ENCODE measurements at places on chromosomes 7 and 10.

DNA sequence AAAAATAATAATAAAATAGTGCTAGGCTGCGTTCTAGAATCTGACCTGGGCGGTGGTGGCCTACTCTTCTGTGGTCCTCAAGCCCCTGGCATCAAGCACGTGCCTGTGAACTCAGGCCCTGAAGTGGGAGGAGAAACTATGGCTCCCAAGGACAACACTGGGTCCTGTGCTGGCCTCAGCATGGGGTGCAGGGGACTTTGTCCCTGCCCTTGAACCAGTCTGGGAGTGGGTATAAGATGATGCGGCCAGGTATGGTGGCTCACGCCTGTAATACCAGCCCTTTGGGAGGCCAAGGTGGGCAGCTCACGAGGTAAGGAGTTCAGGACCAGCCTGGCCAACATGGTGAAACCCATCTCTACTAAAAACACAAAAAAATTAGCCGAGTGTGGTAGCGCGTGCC is 5.5 kb downstream of the ZP3 start:
- DNase-seq = no peak

DNA sequence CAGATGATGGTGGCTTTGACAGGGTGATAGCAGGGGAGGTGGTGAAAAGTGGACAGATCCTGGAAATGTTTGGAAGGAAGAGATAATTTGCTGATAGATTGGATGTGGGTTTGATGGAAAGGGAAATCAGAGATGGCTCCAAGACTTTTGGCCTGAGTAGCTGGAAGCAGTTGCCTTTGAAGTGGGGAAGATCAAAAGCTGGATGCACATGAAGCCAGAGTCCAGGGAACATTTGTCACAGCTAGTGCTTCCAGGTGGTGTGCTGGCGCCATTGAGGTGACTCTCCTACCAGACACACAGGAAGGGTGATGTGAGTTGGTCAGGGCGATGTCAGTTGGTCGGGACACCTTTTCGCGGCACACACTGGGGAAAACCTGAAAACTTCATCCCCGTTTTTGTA is 15.9 kb downstream of the DYNC1I1 start:
- DNase-seq = no peak

DNA sequence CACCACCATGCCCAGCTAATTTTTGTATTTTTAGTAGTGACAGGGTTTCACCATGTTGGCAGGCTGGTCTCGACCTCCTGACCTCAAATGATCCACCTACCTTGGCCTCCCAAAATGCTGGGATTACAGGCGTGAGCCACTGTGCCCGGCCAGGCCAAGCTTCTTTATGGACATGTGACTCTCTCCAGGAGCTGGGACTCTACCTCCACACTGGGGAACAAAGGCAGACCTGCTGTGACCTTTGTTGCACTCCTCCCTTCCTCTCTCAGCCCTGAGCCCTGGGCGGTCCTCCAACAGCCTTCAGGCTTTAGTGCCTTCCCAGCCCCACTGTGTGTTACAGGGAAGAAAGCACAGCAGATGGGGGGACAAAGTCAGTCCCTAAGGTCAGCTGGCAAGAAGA is 55.0 kb upstream of the DUSP5 start:
- DNase-seq = no peak

- no peak for DNase-seq
These were observed 12.0 kb downstream of the JAZF1 start for GRCh38 chr7:28168393-28169158.

GRCh38 chr7:156177422-156178055 is 365.3 kb upstream of the SHH start:
- no peak for DNase-seq

DNA sequence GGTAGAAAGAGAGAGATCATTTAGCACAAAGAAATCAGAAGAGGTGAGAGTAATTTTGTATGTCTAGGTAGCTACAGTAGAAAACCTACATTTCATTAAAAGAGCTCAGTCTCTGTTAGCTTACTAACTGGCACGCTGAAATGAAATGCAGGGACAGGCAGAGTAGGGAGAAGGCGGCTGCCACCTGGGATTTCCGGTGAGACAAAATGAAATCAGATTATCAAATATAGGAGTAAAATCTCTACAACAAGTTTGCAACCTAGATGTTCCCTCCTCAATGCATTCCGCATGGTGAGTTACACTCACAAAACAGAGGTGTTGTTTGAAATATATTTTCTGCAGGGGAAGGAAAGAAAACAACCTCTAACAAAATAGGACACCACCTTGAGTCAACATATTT is 55.9 kb downstream of the VOPP1 start:
- DNase-seq = no peak

DNA sequence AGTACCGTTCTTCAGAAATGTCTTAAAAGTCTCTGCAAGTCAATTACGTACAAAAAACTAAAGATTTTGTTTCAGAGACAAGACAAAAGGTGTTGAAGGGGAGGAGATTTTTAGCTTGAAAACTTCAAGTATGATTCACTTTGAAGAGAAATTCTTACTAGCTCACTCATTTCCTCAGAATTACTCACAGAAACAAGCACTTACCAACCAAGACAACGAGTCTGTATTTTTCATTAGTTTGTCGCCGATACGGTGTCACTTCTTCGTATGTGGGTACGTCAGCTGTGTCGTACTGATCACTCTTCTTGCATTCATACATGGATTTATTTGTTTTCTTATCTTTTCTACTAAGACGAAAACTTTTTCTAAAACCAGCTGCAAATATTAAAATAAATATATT is 90.6 kb upstream of the ODAD2 start:
- no peak for DNase-seq

- no peak for DNase-seq
These were observed 96.8 kb downstream of the TCERG1L start for GRCh38 chr10:131214521-131215244.

DNA sequence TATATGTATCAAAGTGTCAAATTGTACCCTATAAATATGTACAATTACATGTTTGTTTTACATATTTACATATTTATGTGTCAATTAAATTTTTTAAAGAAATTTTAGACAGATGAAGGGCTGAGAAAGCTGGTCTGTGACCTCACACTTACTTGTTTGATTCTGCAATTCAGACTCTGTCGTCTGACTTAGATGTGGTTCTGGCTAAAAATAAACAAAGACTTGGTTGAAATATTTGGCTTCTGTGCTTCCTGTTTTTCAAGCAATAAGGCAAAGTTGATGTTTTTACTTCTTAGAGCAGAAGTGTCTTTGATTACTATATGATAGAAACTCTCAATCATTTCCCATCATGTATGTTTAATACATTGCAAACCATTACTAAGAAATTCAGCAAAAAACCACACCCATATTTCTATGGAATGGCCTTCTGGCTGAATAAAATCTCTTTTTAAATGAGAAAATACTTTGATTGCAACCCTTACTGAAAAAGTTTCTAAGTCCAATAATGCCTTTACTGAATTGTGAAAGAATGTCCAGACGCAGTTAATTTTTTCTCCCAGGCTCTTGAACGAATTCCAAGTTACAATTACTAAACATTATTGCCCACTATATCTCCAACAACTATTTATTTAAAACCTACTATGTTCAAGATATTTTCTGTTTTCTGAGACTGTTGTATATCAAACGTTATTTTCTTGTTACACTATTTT is 59.5 kb upstream of the PRKG1 start:
- DNase-seq = no peak

GRCh38 chr7:28078036-28078901 is 102.3 kb downstream of the JAZF1 start:
- no peak for DNase-seq

DNA sequence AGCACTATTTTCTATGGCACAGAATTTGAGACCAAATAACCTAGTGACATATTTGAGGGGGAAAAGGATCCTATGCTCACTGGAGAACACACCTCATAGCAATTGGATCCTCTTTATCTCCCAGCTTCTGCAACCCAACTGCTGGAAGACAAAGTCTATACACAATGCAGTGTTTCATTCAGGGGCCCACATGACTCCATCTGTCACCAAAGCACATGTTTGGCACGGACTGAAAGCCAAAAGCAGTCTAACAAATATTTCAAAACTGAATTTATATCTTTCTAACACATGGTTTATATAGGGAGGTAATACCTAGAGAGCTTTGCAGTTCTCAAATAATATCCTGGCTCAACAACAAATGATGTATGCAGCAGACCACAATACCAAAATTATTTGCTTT is 39.2 kb downstream of the ADAM12 start:
- no peak for DNase-seq

- no peak for DNase-seq
These were observed 120.2 kb upstream of the CTTNBP2 start for GRCh38 chr7:117993377-117994003.

GRCh38 chr10:90945491-90946070 is 24.7 kb upstream of the ANKRD1 start:
- DNase-seq = no peak

GRCh38 chr7:108499566-108499965 is 26.4 kb downstream of the PNPLA8 start:
- no peak for DNase-seq

GRCh38 chr7:133790911-133791310 is 336.2 kb upstream of the LRGUK start:
- no peak for DNase-seq

DNA sequence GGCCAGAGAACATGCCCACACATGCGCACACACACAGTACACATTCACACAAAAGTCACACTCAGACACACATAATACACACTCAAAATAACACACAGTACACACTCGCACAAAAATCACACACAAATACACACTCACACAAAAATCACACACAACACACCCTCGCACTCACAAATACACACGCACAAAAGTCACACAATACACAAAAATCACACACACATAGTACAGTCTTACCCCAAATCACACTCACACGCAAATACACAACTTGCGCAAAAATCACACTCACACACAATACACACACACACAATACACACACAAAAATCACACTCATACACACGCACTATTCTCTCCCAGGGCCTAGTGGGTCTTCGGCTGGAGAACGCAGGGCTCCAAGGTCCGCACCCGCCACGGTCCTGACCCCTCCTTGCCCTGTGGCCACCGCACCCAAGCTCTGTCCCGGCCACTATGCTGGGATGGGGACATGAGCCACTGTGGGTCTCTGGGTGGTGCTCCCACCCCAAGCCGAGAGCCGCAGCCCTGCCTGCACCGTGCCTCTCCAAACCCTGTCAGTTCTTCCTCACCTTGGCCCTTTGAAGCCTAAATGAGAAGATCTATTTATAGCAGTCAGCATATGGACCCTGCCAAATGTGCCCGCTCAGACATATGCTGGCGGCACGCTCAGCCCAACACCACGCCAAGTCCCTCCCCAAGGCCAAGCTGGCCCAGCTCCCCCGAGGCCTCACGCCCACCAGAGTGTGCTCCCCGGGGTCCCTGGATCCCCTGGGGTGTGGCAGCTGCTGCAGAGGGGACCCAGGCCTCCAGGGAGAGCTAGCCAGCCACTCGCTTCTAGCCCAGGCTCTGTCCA is 55.9 kb downstream of the ELFN1 start:
- DNase-seq = no peak

GRCh38 chr7:55513868-55514267 is 58.4 kb downstream of the VOPP1 start:
- DNase-seq = no peak

- no peak for DNase-seq
These were observed 22.2 kb downstream of the SFMBT2 start for GRCh38 chr10:7388602-7389001.

- no peak for DNase-seq
These were observed 128.9 kb downstream of the ZNF438 start for GRCh38 chr10:30902621-30903396.

GRCh38 chr7:29854257-29854938 is 48.1 kb downstream of the WIPF3 start:
- no peak for DNase-seq

- DNase-seq = no peak
These were observed 41.4 kb downstream of the COL1A2 start for GRCh38 chr7:94436018-94436604.

- no peak for DNase-seq
These were observed 1407.5 kb upstream of the LRRTM3 start for GRCh38 chr10:65518379-65518778.

- no peak for DNase-seq
These were observed 78.8 kb downstream of the HIF1AN start for GRCh38 chr10:100614429-100615095.

DNA sequence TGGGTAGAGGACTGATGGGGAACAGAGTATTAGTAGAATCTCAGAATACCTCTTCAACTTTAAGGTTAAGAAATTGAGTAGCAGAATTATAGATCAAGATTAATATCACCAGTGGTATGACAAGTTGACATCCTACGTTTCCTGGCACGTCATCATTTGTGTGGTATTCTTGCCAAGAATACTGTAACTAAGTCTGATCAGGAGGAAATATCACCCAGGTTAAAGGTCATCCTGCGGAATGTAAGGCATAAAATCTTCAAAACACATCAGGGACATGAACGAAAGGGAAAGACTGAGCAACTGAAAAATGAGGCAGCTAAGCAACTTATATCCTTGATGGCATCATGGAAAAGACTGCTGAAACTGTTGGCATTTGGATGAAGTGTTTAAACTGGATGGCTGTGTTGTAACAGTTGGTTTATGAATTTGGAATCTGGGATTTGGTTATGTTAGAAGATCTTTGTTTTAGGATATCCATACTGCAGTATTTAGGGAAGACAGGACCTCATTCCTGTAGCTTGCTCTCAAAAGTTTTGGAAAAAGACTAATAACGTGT is 86.1 kb downstream of the TRIM24 start:
- no peak for DNase-seq

DNA sequence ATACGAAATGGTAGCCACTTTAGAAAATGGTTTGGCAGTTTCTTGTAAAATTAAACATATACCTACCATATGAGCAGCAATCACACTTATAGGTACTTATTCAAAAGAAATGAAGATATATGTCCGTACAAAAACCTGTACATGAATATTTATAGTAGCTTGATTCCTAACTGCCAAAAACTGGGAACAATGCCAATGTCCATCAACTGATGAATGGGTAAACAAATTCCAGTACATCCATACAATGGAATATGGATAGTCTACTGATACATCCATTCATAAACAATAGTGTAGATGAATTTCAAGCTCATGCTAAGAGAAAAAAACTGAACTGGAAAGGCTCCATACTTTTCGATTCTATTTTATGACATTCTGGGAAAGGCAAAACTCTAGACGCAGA is 68.5 kb downstream of the AGK start:
- DNase-seq = no peak

DNA sequence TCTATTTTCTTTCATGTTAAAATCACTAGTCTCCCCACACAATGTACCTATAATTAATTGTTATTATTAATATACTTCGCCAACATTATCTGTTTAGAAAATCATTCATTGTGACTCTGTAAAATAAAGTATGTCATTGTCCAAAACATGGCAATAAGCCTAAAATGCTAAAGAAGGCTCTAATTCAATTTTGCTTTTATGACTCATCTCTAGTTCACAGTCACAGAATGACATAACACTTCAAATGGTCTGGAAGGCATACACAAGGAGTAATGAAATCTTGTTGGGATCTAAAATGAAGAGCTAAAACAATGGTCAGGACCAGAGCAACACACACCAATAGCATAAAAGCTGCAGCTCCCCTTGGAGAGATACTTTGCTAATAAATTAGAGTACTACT is 505.8 kb downstream of the GPAM start:
- no peak for DNase-seq

Measured in SIG-M5 (cell line).